ENCODE measurements at places on chromosomes 4 and X.

GRCh38 chrX:78092296-78092695 lies 11.8 kb upstream of the PGK1 start:
- peak; percentile 64 for DNase-seq

DNA sequence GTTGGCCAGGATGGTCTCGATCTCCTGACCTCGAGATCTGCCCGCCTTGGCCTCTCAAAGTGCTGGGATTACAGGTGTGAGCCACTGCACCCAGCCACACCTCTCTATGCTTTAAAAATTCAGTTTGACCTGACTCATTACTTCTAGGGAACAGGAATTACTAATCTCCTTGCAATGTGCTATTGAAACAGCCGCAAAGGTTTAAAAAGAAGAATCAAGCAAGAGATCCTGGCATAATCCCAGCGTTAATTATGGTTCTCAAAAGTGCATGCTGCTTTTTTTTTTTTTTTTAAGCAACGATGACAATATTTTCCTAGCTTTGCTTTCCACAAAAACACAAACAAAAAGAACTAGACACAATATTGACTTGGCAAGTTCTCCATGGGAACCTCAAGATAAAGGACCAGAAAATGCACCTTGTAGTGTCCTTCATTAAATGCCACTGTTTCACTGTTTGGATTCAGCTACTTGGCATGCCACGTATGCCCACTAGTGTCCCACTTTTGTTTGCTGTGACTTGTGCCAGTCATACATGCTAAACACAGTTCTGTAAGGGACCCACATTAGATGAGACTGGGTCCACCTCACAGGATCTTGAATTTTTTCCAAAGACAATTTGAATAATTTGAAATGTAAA lies 112.6 kb upstream of the PPARGC1A start:
- DNase-seq = peak; percentile 23

DNA sequence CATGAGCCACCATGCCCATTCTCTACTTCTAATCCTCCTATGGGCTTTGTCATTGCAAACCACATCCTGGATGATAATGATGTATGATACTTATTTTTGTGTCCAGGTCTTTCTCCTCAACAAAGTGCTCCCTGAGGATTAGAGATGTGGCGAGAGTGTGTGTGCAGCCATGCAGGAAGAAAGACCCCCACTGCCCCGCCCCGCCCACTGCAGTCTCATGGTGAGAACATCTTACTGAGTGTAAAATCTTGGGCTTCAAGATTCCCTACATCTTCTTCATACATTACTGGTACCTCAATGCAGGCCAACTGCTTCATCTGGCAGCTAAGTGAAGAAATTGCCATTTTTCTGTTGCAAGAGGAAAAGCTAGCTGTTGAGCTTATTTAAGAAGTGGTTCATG lies 25.9 kb upstream of the MAP3K15 start:
- DNase-seq = no peak

GRCh38 chr4:87166296-87166854 lies 54.0 kb downstream of the KLHL8 start:
- no peak for DNase-seq

DNA sequence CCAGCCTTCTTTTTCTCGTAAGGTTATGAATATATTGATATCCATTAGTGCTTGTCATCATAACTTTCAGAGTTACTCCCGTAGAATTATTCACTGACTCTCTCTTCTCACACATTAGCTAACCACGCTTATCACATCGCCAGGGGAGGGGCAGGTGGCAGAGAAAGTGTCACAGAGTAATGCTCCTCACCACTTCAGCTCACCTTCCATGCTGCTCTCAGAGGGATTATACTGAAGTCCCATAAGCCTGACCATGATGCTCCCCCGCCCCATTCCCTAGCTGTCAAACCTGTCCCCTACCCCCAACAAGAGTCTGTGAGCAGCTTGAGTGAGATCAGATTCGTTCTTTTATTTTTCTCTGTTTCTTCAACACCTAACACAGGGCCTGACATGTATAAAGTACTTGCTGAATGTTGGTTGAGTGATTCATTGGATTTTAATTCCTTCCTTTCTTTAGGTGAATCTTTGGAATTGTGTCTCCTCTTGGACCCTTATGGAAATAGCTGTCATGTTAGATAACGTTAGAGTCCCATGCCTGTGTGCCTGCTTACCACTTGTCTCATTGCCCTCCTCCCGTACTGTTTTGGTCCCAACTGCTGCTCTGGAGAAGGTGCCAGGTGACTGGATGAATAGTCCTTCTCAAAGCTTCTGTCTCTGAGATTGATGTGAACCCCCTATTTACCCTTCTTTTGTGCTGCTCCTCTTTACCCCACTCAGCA lies 55.1 kb downstream of the RS1 start:
- DNase-seq = no peak

GRCh38 chr4:36320117-36320896 lies 38.9 kb downstream of the DTHD1 start:
- no peak for DNase-seq

DNA sequence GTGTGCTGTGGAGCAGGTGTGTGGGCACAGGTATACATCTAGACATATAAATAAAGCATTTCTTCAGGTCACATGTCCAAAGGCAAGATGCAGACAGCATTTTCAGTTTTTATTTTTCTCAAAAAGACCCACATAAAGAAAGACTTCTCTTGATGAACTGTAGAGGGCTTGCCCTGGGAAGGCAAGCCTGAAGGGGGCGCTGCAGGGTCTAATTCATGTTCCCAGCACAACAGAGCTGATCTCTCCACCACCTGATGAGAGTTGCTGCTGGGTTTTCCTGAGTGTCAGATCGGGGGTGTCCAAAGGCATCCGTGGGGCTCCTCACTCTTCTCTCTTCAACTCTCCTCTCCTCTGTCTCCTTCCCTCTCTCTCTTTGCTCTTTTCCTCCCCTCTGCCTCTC lies 26.6 kb downstream of the ADRA2C start:
- DNase-seq = no peak

DNA sequence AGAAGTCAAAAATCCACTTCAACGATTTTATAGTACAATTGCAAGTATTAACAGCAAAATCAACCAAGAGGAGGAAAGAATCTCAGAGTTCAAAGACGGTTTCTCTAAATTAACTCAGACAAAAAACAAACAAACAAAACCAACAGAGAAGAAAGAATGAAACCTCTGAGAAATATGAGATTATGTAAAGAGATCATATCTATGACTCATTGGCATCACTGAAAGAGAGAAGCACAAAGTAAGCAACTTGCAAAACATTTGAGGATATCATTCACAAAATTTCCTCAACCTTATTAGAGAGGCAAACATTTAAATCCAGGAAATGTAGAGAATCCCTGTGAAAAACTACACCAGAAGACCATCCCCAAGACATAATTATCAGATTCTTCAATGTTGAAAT lies 370.4 kb downstream of the INPP4B start:
- DNase-seq = peak; percentile 28

- no peak for DNase-seq
Measured at GRCh38 chr4:20166544-20166943, 85.2 kb upstream of the SLIT2 start.

GRCh38 chr4:7021930-7022664 lies 21.1 kb upstream of the TADA2B start:
- DNase-seq = peak; percentile 99

DNA sequence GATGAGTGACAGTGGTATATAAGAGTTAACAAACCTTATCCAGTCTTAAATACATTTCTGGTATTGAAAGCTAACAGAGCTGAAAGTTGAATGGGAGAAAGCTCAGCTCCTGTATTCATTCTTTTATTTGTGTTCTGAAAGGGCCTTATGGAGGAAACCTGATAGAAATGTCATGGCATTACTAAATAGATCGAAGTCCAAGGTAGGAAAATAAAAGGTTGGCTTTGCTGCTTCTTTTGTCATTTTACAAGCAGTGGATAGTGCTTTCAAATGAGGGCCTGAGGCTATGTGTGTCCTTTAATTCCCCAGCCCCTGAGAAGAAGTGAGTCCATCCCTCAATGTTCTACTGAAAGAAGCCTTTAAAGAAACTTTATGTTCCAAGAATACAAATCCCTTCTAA lies 974.3 kb upstream of the INTU start:
- DNase-seq = no peak

DNA sequence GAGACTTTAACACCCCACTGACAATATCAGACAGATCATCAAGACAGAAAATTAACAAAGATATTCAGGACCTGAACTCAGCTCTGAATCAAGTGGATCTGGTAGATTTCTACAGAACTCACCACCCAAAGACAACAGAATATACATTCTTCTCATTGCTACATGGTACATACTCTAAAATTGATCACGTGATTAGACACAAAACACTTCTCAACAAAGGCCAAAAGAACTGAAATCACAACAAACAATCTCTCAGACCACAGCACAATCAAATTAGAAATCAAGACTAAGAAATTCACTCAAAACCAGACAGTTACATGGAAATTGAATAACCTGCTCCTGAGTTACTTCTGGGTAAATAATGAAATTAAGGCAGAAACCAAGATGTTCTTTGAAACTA lies 49.6 kb downstream of the DACH2 start:
- DNase-seq = no peak

DNA sequence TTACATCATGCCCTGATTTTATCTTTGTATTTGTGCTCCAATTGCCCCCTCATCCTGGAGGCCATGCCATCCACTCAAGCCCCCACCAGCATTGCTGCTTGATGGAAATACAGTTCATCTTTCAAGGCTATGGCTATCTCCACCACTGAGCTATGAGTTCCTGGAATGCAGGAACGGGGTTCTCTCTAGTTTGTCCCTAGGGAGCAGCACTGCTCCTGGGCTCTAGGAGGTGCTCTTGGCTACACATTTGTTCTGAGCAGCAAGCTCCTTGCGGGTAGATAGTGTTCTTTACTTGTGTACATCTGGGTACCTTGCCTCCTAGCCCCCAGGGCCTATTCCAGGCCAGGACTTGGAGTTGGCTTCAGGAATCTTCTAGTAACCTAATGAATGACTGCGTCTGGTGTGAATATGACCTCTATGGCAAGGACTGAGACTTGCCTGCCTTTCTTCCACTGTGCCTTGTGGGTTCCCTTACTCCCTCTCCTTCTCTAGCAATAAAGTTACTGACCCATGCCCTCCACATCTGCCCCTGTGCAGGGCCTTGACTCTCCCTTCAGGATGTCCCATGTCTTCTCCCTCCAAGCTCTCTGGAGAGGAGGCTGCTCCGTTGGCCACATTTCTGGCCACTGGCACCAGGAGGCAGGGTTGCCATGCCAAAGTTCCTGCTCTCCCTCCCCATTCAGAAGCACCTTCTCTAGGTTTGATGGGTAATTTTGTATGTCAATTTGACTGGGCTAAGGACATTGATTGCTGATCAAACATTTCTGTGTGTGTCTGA lies 7.6 kb downstream of the CITED1 start:
- DNase-seq = no peak

DNA sequence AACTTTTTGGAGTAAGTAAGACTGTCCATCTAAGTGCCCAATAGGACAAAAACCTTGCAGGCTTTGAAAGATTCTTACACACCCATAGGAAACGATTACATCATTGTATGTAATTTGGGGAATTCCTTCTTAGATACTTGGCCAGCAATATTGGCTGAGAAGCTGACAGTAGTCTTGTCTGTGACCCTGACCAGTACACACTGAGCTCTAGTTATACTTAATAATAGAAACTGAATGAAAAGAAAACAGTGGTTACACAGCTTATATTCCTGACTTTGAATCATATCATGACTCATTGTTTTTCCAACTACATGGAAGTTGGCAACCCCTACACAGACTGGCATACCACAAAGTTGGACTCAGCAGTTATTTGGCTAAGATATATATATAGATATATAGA lies 7.1 kb upstream of the TLR2 start:
- DNase-seq = peak; percentile 75

DNA sequence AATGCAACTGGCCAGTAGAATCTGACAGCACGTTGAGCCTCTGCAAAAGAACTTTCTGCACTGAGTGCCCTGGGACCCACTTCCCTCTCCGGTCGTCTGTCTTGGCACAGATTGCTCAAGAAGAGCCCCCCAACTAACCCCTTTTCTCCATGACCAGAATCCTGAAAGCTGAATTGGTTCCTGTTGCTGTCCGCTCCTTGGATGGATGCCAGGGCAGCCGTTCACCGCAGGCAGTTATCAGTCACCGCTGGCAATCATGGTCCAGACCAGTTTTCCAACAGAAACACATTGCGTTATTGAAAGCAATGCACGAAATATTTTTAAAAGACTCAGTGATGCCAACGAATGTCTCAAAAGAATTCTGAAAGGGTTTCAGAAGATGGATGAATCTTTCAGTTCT lies 733.7 kb upstream of the FRG1 start:
- DNase-seq = no peak

- no peak for DNase-seq
Measured at GRCh38 chr4:81214881-81215868, at the start of gene PRKG2. TSS of gene PRKG2 (minus strand) at chr4:81215222. CDS start at chr4:81205047, 10,175 bp downstream.

- DNase-seq = peak; percentile 12
Measured at GRCh38 chrX:21745756-21746155, 12.2 kb downstream of the SMPX start.

DNA sequence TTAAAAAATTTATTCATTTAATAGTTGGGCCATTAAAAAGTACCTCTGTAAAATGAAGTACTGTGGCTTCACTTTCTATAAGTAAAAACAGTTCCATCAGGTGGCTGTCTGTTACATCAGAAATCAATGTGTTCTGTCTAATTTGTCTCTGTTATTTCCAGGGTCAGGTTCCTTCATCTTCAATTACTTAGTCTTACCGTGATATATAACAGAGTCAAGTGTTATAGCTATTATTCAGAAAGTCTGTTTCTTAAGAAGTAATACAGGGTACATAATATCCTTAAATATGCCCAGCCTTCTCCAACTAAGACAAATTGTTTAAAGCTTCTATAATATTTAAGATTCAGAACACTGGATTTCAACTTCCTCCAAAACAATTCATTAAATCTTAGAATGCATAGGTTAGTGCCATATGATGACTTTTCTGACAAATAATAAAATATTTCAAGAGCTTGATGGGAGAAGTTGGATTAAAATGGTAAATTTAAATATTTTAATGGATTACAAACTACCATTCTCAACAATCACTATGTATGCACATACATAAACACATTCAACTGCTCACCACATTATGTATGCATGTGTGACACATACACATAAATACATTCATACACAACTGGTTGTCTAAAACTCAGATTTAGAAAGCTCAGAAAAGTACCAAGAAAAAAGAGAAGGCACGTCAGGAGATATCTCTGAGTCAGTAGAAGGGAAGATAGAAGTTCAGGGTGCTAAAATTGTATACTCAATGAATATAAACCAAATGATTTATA lies 268.5 kb downstream of the PRDM5 start:
- DNase-seq = no peak

- DNase-seq = no peak
Measured at GRCh38 chrX:22126327-22126726, 94.2 kb downstream of the PHEX start.

GRCh38 chr4:108116423-108117168 lies 52.1 kb downstream of the LEF1 start:
- no peak for DNase-seq

GRCh38 chr4:185381288-185382196 lies 14.2 kb downstream of the LRP2BP start:
- peak; percentile 18 for DNase-seq

- DNase-seq = no peak
Measured at GRCh38 chr4:150579551-150580234, 2.3 kb upstream of the MAB21L2 start.

GRCh38 chrX:17584248-17584681 lies 153.0 kb upstream of the SCML1 start:
- peak; percentile 60 for DNase-seq

All from EL (cell line).